ENCODE measurements at places on chromosomes 6 and 20.

DNA sequence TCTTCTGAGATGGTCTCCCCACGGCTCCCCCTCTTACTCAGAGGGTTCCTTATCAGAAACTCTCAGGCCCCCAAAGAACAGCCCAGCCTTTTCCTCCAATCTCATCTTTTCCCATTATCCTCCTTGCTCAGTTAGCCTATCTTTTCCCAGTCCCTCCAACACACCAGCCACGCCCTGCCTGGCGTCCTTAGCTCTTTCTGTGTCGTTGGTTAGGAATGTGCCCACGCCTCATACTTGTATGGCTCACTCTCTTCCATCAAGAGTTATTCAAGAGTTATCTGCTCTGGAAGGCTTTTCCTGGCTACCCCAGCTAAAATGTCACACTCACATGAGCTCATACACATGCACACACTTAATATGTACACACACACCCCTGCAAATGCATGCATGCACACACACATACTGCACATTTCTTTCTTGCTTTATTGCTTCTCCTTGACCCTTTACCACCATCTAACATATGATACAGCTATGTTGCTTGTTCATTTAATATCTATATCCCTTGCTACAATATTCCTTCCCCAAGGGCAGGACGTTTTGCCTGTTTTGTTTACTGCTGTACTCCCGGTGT lies 37.6 kb downstream of the SLC2A10 start:
- DNase-seq: no peak

- peak; percentile 68 for DNase-seq
Measured at GRCh38 chr20:51404297-51405060, 138.0 kb downstream of the NFATC2 start.

GRCh38 chr6:13156381-13156780 lies 172.0 kb downstream of the TBC1D7 start:
- no peak for DNase-seq

DNA sequence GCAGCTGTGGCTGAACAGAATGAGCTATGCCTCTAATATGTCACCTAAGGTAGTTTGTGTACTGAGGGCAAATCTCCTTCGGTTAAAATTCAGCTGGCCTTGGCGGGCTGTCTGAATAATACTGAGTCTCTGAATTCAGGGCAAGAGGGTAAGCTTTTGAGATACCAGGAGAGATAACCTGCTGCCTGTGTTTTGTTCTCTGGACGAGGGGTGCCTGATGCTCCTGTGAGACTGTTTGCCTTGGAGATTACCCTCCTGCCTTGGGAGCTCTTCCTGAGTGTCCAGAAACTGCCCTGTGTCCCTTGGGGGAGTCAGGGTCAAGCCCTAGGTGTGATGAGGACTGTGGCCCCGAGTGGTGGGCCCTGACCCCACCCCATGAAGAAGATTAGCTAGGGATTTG lies 282.9 kb downstream of the KIF16B start:
- no peak for DNase-seq

GRCh38 chr6:12277386-12277785 lies 12.8 kb upstream of the EDN1 start:
- DNase-seq: no peak

GRCh38 chr6:23031986-23032385 lies 462.6 kb downstream of the HDGFL1 start:
- DNase-seq: no peak

DNA sequence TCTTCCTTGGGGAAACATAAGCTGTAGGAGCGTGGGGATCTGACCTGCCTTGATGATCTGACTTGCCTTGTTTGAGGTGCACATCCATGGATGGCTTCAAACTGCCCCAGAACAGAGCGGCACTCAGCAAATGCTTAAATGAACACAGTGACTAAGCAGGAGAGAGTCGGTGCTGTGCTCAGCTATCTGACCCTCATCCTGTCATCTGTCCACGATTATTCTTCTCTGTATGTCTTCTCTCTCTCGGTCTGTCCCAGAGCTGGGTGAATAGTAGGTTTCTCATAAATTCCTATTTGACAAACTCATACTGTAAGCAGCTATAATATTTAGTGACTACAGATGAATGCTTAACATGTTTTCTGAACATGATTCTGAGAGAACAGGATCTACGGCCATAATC lies 37.3 kb downstream of the TRAM2 start:
- DNase-seq: no peak

DNA sequence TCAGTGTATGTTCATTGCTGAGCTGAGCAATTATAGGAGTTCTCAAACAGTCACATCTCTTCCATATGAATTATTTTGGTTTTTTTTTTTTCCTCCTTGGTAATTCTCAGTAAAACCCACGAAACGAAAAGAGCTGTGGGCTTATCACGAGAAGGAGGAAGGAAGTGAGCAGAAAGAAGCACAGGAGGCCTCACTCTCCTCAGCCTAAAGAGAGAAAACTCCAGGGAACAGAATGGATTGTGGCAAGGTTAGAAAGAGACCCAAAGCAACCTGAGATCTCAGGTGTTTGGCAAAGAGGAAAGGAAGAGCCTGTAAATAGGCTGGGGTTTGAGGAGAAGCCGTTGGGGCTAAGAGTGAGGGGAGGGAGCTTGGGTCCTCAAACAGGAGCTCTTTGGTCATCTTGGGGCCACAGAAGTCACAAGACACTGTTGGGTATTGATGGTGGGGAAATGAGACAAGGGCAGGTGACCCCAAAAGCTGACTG lies 67.8 kb upstream of the CITED2 start:
- DNase-seq: no peak

DNA sequence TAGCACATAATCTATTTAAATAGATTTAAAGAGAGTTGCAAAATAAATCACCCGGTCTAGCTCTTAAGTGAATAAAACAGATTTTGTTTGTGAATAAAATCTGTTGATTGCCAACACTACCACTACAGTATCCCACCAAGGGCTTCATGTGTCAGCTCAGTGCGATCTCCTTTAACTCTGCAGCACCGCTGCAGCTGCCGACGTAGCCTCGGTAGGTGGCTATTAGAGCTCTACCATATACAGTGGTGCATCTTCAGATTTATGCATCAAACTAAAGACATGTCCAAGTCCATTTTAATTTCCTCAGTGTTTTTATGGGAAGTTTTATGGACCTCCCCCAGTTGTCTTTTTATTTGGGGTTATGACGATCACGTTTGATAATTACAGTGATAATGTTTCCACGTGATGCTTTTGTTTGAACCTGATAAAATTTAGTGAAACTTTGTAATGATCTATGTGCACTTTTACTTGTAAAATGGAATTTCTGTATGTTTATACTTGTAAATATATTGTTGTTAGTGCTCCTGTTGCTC lies 26.7 kb downstream of the ECI2 start:
- DNase-seq: no peak

- DNase-seq: no peak
Measured at GRCh38 chr20:20366876-20367574, 879 bp upstream of the INSM1 start.

DNA sequence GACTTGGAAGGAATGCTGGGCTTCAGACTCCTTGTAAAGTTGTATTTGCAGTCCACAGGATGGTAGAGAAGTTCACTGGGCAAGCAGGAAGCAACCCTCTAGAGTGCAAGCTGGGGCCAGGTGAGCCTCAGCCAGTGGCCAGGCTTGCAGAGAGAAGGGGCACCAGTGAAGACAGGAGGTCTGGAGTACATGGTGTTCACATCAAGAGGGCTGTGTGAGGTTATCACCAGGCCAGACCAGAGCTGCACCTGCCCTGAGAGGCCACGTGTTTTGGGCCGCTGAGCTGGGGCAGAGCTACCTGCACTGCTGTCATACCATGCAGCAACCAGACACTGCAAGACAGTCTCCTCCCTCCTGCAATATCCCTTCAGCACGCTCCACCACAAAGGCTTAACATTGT lies 79.0 kb downstream of the SH3BGRL2 start:
- no peak for DNase-seq

DNA sequence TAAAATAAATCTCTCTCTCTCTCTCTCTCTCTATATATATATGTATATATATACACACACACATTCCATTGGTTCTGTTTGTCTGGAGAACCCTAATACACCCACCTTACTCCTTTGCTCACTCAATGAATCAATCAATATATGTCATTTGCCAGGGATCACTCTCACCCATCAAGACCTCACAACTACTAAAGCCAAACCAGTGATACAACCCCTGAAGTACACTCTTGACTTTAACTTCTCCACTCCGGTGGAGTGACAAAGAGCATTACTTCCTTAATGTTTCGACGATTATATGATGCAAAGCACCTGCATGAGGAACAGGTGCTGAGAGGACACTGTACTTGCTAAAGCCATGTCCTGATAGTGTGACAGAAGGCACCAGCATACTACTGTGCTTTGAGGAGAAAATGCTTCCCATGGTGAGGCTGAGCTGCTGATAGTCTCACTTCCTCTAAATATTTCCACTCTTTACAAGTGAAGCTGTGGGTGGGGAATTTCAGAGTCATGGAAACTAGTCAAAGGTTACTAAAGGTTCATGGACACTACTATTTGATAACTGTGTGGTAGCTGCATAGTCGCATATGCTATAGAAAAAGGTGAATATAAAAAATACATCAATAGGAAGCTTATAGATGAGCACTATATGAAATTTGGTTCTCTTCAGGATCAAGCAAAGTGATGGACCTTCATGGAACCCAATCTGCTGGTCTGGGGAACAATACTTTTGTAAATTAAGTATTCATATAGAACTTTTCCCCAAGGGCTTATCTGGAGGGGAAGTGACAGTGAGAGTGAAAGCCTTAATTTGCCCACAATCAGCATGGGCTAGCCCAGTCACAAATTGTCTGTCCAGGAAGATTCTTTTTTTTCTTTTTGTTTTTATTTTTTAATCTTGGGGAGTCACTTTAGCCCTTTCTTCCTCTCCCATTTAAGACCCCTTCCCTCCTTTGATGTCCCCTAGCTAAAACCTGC lies 141.9 kb upstream of the NEDD9 start:
- DNase-seq: no peak

DNA sequence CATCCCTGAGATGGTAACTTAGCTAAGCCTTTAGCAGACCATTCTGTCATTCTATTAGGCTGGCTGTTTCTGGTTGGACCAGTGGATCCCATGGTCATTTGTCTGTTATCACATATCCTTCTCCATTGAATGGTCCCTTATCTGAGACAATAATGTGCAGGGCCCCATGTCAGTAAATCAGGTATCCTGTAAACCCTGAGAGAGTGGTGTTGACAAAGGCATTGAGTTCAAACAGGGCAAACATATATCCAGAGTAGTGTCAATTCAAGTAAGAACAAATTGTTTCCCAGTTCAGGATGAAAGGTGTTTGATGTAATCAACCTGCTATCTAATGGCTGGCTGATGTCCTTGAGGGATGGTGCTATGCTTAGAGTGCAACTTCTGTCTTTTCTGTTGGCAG lies 126.2 kb downstream of the LINC00237 start:
- DNase-seq: no peak

GRCh38 chr6:113481910-113482309 lies 375.2 kb upstream of the MARCKS start:
- no peak for DNase-seq

DNA sequence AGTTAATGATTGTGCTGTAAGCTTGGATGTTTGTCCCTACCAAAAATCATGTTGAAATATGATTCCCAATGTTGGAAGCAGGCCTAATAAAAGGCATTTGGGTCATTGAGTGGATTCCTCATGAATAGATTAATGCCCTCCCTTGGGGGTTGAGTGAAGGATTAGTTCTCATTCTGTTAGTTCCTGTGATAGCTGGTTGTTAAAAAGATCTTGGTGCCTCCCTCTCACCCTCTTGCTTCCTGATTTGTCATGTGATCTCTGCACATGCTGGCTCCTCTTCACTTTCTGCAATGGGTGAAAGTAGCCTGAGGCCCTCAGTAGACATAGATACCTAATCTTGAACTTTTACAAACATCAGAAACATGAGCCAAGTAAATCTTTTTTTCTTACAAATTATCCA lies 115.6 kb upstream of the HCRTR2 start:
- no peak for DNase-seq

DNA sequence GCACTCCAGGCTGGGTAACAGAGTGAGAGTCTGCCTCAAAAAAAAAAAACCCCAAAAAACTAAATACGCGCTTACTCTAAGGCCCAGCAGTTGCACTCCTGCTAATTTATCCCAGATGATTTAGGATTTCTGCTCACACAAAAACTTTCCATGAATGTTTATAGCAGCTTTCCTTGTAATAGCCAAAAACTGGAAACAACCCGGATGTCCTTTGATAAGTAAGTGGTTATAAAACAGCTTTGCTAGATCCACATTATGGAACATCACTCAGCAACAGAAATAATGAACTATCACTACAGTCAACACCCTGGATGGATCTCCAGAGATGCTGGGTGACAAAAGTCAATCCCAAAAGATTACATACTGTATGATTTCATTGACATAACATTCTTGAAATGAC lies 220.4 kb upstream of the JARID2 start:
- no peak for DNase-seq

- no peak for DNase-seq
Measured at GRCh38 chr6:10510592-10511367, 10.4 kb upstream of the GCNT2 start.

- no peak for DNase-seq
Measured at GRCh38 chr6:130034378-130035146, 16.2 kb downstream of the L3MBTL3 start.

GRCh38 chr20:16028923-16029322 lies 544.3 kb downstream of the KIF16B start:
- DNase-seq: no peak

GRCh38 chr6:153099636-153100035 lies 31.4 kb downstream of the RGS17 start:
- DNase-seq: no peak

DNA sequence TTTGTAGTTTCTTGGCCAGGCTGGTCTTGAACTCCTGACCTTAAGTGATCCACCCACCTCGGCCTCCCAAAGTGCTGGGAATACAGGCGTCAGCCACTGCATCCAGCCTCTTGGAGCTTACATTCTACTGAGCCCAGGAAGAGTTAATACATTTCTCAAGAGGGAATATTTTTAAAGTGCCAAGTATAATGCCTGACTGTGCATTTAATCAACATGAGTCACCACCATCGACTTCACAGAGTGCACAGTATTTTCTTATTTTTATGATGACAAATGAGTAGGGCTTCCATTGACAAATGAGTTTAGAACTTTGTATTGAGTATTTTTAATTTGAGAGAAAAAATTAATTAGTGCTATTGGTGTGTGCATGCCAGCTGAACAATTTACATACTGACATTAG lies 72.2 kb downstream of the SASH1 start:
- no peak for DNase-seq

- no peak for DNase-seq
Measured at GRCh38 chr6:157668009-157668401, 155.0 kb upstream of the SNX9 start.

GRCh38 chr6:168095171-168095691 lies 16.2 kb upstream of the FRMD1 start:
- no peak for DNase-seq

- DNase-seq: no peak
Measured at GRCh38 chr6:117840541-117840983, 66.5 kb upstream of the SLC35F1 start.

- DNase-seq: no peak
Measured at GRCh38 chr6:28922821-28923317, 916 bp downstream of the TRIM27 start.
